ENCODE measurements at places on chromosomes 4 and X.

DNA sequence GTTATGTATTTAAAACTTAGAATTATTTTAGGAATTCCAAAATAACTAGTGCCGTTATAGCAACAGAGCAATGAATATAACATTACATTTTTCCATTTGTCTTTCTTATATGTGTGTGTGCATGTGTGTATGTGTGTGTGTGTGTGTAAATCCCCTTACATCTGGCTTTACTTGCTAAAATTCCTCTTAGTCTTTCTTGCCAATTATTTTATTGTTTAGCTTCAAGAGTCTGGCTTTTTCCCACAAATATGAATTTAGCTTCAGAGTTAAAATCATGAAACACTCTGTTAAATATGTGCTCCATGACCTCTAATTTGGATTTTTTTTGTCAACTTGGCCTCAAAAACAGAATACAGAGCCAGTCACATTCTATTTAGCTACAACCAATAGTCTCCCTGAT is 18.9 kb downstream of the FGF13 start:
- no peak overlapping the region for H3K4me3 ChIP-seq
- H3K36me3 ChIP-seq: no peaks in the 10 kb centered on the region
- no peaks in the 10 kb centered on the region for H3K4me1 ChIP-seq
- H3K27ac ChIP-seq: no peak overlapping the region

DNA sequence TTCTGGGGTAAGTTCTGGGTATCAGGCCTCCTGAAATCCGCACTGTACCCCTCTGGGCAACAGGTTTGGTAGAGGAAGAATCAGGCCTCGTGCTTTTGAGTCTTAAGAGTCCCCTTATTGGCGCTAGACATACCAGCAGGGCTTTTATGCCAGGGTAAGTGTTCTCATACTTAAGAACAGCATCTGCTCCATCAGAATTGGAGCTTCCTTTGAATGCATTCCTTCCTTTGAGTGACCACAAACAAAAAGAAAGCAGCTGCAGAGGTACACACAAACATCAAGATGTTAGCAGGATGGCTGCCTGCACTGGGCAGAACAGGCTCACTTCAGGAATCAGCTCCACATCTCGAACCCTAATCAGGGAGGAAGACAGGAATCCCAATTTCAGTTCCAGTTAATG is 156.8 kb downstream of the MGST2 start:
- DNase-seq: no peak
- H3K4me1 ChIP-seq: 0 out of 2 replicates have a peak, but pooled peaks cover 3% of the 10 kb centered on the region
- no peak overlapping the region for H3K4me3 ChIP-seq
- no peaks in the 10 kb centered on the region for H3K36me3 ChIP-seq
- no peaks in the 10 kb centered on the region for H3K27me3 ChIP-seq
- no peak overlapping the region for H3K27ac ChIP-seq

- H3K4me3 ChIP-seq: no peak overlapping the region
- no peak overlapping the region for H3K27ac ChIP-seq
- DNase-seq: no peak
- H3K36me3 ChIP-seq: peaks cover 15% of the 10 kb centered on the region
- H3K4me1 ChIP-seq: peaks cover 20% of the 10 kb centered on the region
Observed at GRCh38 chr4:152785639-152786615, 6.2 kb downstream of the ARFIP1 start.

GRCh38 chr4:100833906-100834305 is 316.1 kb upstream of the EMCN start:
- no peak for DNase-seq
- 0 out of 2 replicates have a peak, but pooled peaks cover 5% of the 10 kb centered on the region for H3K4me1 ChIP-seq
- no peaks in the 10 kb centered on the region for H3K36me3 ChIP-seq
- H3K4me3 ChIP-seq: no peak overlapping the region
- no peaks in the 10 kb centered on the region for H3K27me3 ChIP-seq
- H3K27ac ChIP-seq: no peak overlapping the region

All from SJSA1 (cell line).